ENCODE measurements at places on chromosomes 7 and 10.

DNA sequence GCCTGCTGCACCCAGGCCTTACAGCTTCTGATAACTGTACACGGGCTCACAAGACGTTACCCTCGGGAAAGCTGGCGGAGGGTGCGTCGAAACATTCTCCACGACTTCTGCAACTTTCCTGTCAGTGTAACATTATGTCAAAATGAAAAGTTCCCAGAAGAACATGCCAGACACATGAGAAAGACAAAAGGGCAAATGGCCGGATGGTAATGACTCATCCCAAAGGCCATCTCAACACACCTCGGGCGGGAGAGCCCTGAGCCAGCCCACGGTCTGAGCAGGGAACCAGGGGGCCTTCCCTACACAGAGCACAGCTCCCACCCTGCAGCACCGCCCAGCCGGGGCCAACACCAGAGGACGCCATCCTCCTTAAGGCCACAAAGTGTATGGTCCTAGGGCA, 118.7 kb downstream of the MAD1L1 start:
- DNase-seq = peak; percentile 28

DNA sequence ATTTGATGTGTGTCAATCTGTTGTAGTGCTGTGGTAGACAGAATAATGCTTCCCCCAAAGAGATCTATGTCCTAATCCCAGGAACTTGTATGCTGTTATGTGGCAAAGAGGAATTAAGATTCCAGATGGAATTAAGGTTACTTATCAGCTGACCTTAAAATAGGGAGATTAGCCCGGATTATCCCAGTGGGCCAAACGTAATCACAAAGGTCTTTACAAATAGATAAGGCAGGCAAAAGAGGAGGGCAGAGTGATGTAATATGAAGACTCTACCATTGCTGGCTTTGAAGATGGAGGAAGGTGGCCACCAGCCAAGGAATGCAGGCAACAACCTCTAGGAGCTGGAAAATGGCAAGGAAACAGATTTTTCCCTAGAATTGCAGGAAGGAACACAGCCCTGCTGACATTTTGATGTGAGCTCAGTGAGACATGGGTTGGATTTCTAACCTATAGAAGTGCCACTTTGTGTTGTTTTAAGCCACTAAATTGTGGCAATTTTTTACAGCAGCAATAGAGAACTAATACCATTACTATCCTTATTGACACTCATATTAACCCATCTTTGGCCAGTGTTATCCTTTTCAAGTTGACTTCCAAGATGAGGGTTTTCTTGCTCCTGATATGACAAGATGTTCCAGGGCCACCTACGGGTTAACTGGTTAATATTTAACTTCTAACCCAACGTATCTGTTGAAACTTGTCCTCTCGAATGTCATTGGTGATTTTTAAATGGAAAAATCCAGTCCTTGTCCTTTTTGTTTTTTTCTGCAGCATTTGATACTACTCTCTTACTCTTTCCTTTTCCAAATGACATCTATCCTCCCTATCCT, 29.3 kb downstream of the CYCS start:
- DNase-seq = no peak

DNA sequence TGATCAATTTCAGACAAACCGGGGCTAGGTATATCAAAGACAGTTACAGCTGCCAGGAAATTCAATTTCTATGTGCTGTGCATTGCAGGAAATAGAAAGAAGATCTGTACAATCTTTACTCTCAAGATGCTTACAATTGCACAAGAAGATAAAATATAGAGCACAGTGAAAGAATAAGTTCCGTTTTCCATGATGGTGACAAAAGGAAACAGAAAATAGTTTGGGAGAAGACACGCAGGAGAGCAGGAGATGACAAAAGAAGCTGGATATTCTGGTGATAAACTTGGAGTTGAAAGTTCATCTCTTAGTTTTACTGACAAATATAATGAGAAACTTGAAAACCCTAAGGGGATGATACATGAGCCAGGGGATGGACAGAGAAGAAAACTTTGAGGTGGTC, 646.0 kb downstream of the PARD3 start:
- no peak for DNase-seq

DNA sequence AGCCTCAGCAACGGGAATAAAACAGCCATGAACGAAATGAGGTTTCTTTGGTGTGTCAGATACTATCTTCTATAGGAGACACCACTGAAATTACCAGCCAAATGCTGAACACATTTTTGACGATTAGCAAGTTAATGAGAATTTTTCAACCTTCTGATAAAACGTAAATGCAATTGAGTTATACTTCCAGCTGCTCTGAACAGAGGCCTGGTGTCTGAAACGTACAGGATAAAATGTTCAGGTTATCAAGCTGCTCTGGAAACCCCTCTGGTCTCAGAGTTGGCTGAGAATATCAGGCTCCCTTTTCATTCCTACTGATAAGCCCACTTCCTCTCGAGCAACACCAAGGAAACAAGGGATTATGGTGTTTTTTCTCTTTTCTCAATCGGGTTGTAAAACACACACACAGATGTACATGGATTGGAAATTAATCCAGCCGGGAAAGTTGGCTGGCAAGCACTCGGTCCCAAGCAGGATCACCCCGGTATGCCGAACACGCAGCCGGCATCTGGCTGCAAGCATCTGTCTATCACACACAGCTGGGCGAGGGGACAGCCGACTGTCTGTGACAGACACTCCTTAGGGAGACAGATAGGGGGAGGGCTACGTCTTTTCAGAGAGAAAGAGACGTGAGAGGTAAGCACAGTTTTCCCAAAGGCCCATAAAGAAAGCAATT, 171.8 kb downstream of the PRKAG2 start:
- DNase-seq = no peak
